Pulmonary artery endothelial cell (primary cell): ENCODE measurements at places on chromosomes 5 and 9.

DNA sequence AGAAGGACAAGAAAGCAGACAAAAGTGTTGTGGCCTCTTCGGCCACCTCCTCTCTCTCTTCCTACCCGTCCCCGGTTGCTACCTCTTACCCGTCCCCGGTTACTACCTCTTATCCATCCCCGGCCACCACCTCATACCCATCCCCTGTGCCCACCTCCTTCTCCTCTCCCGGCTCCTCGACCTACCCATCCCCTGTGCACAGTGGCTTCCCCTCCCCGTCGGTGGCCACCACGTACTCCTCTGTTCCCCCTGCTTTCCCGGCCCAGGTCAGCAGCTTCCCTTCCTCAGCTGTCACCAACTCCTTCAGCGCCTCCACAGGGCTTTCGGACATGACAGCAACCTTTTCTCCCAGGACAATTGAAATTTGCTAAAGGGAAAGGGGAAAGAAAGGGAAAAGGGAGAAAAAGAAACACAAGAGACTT lies 2.4 kb downstream of the EGR1 start:
- no peak for DNase-seq

DNA sequence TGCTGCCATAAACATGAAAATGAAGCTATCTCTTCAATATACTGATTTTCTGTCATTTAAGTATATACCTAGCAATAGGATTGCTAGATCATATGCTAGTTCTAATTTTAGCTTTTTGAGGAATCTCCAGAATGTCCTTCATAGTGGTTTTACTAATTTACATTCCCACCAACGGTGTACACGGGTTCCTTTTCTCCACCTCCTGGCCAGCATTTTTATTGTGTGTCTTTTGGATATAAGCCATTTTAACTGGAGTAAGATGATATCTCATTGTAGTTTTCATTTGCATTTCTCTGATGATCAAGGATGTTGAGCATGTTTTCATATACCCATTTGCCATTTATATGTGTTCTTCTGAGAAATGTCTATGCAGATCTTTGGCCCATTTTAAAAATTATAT lies 446.5 kb downstream of the GABRG2 start:
- no peak for DNase-seq

- DNase-seq: no peak
Observed at GRCh38 chr9:78989031-78989658, 582.6 kb upstream of the TLE4 start.

DNA sequence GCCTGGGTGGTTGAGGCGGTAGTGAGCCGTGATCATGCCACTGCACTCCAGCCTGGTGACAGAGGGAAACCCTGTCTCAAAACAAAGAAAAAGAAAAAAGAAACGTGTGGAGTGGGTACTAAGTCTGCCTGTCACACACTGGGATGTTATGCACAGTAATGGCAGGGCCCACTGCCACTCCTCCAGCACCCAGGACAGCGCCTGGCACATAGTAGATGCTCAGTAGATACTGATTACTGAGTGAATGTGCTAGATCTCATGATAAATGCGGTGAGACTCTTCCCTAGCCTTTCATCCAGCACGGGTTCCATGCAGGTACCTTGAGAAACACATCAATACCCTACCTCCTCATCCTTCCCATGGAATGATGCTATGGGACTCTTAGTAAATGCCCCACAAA lies 87.4 kb upstream of the HSPA9 start:
- DNase-seq: no peak

DNA sequence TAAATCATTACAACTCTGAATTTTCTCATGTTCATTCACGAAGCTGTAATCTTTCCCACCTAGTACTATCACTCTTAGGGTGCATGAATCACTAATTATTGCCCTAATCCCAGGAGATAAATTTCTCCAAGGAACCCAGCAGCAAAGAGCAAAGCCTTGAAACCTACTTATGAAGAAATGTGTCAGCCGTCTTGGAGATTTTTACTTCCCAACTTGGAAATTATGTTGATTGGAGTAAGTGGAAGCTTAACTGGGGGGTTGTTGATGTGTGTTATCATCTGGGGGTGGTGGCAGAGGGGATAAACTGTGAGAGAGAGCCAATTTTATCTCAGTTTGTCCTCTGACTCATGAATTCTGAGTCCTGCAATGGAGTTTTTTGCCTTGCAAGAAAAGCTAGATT lies 440.5 kb upstream of the WWC1 start:
- DNase-seq: no peak

- no peak for DNase-seq
Observed at GRCh38 chr9:11709567-11709966, 983.6 kb upstream of the TYRP1 start.

GRCh38 chr9:128088253-128088945 lies 20.4 kb downstream of the SLC25A25 start:
- no peak for DNase-seq

DNA sequence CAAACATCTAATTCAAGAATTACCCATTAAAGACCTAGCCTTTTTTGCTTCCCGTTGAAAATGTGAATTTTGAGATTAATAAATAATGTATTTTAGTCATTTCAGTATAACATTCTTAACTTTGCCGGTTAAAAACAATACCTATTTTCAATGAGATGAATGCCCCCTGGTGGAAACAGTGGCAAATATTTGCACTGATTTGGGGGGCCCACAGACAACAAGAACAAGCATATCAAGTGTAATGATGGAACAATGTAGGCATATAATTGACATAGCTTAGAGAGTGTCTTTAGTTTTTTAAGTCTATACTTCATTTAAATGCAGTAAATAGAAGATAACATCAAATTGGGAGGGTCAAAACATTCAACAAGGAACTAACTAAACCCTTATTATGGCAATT lies 111.9 kb downstream of the NTRK2 start:
- DNase-seq: no peak
